ENCODE measurements at places on chromosomes 6 and 20.

DNA sequence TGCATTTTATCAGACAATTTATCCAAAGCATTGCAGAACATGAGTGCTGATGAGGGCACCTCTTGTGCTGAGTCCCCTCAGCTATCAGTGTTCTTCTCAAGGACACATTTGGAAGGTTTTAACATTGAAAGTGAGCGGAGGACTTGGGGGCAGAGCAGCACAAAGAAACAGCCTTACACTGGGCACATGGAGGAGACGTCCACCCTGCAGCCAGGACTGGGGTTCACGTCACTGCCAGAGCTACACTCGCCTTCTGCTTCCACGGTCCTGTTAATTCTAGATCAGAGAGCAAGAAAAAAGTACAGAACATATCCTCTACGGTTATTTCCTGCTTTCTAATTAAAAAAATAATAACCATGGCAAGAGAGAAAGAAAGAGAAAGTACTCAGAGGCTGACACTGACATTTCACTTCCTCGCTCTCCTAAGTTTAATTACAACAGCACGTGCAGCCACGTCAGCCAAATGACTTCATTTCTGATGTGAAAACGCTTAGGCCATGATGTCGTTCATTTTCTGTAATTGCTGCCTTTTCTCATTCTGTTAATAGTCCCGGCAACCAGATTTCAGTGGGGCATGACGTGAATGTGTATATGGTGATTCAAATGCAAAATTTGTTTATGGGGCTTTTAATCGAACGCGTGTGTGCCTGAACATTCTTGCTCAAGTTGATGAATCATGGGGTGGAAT, 5.1 kb downstream of the PRND start:
- DNase-seq: no peak

DNA sequence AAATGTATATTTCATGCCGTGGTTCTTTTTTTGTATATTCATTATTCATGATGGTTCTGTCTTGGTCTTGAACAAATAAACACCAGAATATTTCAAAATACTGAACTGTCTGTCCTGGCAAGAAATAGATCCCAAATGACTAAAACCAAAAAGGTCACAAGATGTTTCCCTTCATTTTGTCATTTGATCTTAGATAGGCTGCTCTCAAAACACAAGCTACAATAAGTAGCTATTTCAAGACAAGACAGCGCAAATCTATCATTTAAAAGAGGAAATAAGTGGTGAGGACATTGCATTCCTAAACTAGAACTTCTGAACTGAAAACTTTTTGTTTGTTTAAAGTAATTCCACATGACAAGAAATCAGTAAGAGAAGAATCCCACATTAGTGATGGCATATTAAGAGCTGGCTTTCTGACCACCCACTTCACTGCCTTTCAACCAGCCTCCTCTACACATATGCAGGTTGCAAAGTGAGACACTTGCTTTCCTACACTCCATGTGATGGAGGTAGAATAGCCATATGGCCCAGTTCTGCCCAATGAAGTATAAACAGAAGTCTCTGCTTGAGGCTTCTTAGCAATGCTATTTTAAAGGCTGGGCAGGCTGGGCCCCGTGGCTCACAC, 54.4 kb upstream of the CCDC28A start:
- no peak for DNase-seq

DNA sequence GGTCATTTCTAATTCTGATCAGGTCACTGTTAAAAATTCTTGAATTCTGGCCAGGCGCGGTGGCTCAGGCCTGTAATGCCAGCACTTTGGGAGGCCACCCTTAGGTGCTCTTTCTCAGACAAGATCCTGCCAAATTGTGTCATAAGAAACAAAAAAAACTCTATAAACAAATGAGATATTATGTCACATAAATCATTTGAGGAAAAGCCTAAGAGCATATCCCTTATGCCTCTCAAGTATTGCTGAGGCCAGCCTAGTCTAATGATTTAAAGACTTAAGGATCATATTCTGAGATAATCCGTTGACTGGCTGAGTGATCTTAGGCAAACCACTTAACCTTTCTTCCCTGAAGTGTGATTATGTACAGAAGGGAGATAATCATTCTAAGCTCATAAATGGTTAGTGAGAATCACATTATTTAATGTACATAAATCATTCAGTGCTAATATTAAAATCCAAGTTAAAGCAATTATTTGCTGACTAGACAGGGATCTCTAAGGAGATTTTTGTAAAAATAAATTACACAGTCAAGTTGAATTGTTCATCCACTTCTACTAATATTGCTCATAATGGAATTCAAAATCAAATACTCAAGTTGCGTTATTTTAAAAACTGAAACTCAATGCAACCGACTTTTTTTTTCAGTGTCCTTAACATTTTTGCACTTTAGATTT, 365.4 kb downstream of the PHF3 start:
- DNase-seq: no peak

DNA sequence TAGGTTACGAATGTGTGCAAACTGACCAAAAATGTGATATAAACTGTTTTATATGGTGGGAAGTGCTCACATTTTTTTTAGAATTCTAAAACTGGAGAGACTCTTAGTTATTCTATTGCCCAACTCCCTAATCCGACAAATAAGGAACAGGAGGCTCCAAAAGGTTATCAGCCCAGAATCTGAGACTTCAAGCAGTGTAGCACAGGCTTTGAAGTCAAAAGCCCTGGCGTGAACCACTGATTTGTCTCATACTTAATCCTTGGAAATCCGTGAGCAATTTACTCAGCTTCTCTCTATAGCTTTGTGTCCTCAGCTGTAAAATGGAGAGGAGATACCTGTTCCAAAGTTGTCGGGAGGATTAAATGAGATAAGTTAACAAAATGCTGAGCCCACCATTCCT, 368.8 kb upstream of the SASH1 start:
- DNase-seq: no peak

DNA sequence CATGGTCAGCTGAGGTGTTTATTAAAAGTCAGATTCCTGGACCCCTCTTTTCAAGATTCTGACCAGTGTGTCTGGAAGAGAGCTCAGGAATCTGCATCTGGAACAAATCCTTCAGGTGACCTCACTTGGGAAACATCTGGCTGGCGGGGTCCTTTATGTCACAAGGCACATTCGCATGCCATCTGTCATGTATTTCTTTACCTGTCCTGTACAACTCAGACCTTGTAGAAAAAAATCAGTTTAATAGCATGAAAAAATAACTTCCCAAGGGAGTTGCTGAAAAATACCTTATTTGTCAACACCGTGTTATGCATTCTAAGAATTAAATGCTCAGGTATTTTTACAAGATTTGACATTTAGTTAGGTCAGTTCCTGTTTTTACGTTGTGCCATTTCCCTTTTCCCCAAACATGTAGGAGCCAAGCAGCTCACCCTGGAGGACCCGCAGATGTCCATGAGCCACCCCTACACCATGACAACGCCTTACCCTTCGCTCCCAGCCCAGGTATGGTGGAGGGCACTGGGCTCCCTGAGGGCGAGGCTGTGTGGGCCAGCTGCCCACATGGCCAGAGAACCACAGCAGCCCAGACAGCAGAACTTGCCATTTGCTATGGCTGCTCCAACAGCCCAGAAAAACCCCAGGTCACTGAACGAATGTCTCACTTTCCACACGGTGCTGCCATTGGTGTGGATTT, 4.0 kb downstream of the IRF4 start:
- no peak for DNase-seq

GRCh38 chr20:17358854-17359253, 132.0 kb downstream of the PCSK2 start:
- DNase-seq: no peak

DNA sequence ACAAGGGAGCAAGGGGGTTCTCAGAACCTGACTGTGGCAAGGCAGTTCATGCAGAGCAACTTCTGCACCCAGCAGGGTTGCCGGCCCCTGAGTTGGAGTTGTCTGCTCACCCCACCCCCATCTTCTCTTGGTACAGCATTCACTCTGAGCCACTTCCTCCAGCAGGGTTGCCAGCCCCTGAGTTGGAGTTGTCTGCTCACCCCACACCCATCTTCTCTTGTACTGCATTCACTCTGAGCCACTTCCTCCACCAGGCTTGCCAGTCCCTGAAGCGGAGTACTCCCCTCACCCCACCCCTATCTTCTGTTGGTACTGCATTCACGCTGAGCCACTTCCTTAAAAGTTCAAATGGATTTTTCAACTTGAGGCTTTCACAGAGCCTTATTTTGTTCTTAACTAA, 79.7 kb upstream of the SYNDIG1 start:
- no peak for DNase-seq

DNA sequence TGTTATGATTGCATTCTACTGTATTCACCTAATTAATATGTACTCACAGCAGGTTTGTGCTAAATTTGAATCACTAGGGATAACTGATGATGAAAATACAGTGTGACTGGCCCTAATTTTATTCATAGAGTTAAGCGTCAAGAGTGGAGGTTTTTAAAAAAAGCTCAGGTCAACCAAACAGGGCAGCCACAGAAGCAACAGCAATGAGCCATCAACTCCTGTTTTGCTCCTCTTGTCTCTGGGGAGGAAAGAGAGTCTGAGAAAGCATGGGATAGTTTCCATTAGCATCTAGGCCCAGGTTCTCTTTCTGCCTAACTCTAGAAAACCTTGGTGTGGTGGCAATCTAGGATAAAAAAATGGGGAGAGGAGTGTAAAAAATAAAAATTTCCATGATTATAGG, 122.1 kb downstream of the OGFRL1 start:
- no peak for DNase-seq

Data from right lung (tissue), 10 donors.